ENCODE measurements at places on chromosomes 12 and 14. TPM values are rescaled to one million over a fixed set of nuclear protein-coding genes. Genes with fewer than 3 reads are reported as not detected.

Gene FSCB
- not detected for total RNA-seq

Gene GLT8D2
- 6.8 TPM for total RNA-seq

Gene TOMM20L
- not detected for total RNA-seq

Gene MMP17
- total RNA-seq = 34.4 TPM

Gene PRB4
- not detected for total RNA-seq

Gene ADAM20
- 0.26 TPM for total RNA-seq

Gene SLCO1B1
- not detected for total RNA-seq

Gene PHETA1
- 13.7 TPM for total RNA-seq

Gene PTGES3
- total RNA-seq = 464 TPM

Gene MAP3K9
- total RNA-seq = 24.7 TPM

Gene IL26
- total RNA-seq = not detected

Gene CHGA
- 15.7 TPM for total RNA-seq

Gene RDH12
- 1.1 TPM for total RNA-seq

Gene NTF3
- total RNA-seq = 1.2 TPM

Gene NR1H4
- total RNA-seq = not detected

Gene PTCSC3
- total RNA-seq = not detected

Gene SIX1
- total RNA-seq = 0.46 TPM

Gene SLC8A3
- 1.0 TPM for total RNA-seq

Gene GPR135
- 1.1 TPM for total RNA-seq

Gene EIF2S3B
- 5.3 TPM for total RNA-seq

Gene FCF1
- 84.3 TPM for total RNA-seq

Gene BLTP3B
- total RNA-seq = 28.6 TPM

Gene SLCO1A2
- total RNA-seq = 4.4 TPM
